ENCODE measurements at places on chromosomes 2 and 18.

DNA sequence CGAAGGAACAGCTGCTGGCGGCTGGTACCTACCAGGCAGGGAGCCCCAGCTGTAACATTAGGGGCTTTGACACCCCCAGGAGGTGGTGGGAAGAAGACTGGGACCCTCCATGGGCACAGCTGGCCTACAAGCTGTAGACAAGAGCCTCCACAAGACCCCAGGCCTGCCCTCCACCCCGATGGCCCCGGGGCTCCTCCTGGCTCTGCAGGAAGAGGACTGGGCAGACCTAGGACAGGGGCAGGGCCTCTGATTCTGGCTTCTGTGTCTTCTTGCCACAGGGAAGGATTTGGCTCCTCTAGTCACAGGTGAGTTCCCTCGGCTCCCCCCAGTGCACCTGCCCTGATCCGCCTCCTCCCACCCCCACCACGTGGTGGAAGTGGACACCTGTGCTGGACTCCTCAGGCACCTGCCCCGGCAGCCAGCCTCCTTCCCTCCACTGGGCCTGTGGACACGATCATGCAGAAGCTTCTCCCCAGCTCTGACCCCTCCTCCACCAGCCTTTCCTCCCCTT, 53.4 kb upstream of the ODC1 start:
- DNase-seq: no peak

DNA sequence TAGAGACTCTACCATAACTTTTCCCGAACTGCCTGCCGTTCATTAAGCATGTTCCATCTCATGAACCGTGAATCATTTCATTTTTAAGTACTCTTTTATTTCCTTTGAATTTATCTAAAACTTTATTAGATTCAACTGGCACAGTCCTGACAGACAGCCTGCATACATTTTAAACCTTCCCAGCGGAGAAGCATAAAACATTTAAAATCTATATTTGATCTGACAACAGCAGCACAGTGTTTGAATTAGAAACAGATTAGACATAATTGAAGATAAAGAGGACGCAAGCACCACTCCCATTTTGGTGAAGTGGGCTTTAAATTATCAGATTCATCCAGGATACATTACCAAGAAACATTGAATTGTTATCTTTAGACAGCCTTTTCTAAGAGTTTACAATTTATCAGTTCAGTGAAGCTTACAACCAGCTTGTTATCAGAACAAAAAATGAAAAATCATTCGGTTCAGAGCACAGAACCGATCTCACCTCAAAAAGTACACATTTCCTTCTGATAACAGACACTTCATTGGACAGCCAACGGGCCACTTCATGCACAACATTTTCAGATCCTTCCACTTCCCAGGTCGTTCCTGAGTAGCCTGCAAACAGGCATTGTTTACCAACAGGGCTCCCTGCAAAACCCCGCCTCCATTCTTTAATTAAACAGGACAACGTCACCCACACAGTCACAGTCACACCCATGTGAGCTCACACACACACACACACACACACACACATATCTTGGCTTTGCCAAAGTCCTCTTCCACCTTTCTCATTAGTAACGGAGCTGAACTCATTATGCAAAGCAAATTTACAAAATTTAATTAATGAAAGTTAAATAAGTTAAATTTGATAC, 171.2 kb downstream of the SP3 start:
- no peak for DNase-seq

GRCh38 chr2:8178911-8179310, 502.9 kb upstream of the ID2 start:
- DNase-seq: no peak

DNA sequence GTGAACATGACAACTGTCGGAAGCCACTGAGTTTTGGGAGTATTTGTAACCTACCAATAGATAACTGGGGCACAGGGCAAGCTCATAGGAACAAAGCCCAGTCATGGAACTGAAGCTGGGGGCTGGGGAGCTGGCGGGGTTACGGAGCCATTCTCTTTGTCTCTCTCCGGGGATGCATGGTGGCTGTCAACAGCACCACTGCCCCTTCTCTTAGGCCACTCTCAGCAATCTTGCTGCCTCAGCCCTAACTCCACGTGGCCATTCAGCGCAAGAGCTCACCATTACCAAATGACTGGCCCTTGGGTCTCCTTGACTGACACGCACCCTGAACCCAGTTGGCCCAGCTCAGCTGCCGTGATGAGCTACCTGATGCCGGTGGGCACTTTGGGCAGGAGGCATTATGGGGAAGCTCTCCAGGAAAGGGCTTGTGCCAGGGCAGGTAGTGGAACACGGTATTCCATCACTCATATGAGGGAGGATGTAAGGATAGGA, 33.6 kb upstream of the ODC1 start:
- DNase-seq: no peak

DNA sequence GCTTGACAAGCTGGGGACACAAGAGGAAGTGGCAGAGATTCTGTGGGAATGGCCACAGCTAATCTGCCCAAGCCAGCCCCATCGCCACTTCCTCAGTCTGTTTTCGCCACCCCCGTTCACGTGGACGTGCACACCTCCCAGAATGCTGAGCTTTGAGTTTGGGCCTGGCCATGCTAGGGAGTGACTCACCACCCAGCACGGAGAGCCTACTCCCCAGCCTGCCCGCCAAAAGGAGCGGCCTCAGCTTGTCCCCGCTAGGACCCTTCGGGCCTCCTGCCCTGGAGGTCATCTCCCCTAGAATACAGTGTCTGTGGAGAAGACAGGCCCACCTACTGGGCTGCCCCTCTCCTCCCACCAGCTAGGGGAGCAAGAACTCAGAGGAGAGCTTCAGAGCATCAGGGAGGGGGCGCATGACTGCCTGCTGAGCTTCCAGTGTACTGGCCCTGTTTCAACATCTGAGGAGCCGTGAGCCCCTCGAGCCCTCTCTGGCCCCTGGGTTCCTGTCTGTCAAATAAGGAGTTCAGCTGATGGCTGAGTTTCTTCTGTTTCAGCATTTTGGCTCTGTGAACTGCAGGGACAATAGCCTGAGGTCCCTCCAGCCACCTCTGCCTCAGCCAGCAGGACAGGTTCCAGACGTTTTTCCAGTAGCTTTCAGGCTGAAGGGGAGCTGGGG, 5.1 kb downstream of the SLC35F6 start:
- peak; percentile 88 for DNase-seq

GRCh38 chr2:24359129-24360049, 947 bp downstream of the ITSN2 start:
- DNase-seq: no peak

All from bone marrow (tissue), 2 donors.